Stimulated activated memory B cell treated with anti-CD40 and anti-IgM and Interleukin-4, amounts not matched to agents 10 μg/mL and 1 μg/mL and 100 μg/mL, for 72 hours (primary cell): ENCODE measurements at places on chromosomes 16 and 17.

DNA sequence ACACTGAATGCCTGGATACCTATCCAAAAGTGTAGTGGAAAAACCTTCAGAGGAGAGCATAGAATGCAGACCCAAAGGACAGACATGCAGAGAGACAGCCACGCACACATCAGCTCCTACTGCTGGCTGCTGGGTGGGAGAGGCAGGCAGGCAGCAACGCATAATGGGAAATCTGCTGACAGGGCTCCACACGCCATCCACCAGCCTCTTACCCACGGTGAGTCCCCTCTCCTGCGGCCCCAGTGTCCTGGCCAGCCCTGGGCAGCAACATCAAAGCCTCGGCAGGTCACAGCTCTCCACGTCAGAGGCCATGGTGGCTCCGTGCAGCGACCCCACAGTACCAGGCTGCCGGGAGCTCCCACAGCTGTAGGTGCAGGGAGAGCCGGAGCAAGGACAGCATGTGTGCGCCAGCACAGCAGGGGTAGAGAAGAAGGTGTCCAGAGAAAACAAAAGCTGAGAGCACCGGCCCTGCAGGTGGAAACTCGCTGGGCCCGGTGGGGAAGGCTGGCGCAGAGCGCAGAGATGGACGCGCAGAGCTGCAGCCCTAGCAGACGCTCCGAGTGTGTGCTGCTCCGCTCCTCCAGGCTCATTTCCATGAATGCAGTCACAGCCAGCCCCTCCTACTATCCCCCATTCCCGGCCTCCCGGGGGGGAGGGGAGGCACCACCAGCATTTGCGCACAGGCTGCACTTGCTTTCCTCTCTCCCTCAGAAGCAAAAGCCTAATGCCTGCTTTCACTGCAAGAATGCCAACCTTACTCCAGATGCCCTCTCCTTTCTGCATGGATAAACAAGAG lies 58.9 kb downstream of the CYTH1 start:
- no peak for ATAC-seq

DNA sequence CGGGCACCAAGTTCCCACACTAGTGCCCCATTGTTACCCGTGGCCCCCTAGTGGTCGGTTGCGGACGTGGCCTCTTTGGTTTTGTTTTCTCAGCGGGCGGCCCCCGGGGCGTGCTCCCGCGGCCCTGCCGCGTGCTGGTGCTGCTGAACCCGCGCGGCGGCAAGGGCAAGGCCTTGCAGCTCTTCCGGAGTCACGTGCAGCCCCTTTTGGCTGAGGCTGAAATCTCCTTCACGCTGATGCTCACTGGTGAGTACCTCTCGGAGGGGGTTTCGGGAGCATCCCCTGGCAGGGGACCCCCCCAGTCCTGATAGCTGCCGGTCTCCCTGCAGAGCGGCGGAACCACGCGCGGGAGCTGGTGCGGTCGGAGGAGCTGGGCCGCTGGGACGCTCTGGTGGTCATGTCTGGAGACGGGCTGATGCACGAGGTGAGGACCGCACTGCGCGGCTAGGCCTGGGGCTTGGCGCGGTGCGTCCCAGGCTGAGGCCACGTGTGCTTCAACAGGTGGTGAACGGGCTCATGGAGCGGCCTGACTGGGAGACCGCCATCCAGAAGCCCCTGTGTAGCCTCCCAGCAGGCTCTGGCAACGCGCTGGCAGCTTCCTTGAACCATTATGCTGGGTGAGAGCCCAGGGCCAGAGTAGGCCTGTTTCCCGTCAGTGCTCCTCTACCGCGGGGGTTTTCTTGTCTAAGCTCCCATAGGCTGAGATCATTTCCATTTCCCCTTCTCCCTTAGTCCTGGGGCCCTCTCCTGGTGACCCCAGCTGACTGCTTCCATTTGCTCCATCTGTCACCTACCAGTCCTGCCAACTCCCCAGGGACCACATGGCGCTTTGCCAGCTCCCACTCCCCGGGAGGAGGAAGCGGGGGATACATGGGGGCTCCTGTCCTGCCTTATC lies 1.7 kb downstream of the SPHK1 start:
- peak; percentile 46 for ATAC-seq

GRCh38 chr17:45240905-45241327 lies 19.2 kb downstream of the FMNL1 start:
- no peak for ATAC-seq

DNA sequence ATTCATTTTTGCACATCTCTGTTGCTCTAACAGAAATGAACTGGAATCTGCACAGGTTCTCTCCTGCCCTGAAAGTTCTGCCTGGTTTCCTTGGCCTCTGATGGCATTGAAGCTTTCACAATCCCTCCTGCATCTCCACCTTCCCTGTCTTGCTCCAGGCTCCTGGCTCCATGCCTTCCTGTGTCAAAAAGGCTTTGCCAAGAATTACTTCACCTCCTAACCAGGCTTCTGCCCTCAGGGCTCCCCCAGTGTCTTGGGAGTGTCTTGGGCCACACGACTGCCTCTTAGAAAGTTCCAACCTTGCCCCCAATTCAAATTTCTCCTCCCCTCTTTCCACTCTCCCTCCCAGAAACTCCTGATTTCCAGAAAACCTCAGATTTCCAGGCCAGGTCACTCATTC lies 37.0 kb upstream of the DNAH9 start:
- no peak for ATAC-seq

DNA sequence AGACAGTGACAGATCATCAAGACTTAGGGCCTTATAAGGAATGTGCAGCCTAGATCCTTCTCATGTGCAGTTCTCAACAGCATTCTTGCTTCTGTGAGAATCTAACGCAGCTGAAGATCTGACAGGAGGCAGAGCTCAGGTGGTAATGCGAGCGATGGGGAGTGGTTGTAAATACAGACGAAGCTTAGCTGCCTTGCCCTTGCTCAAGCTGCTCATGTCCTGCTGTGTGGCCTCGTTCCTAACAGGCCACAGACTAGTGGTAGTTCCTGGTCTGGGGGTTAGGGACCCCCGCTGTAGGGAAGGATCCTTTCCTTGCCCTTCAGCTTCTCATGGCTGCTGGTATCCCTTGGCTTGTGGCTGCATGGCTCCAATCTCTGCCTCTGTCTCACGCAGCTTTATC lies 10.3 kb upstream of the NTN1 start:
- no peak for ATAC-seq

GRCh38 chr17:13415871-13416416 lies 185.8 kb downstream of the HS3ST3A1 start:
- ATAC-seq: no peak

DNA sequence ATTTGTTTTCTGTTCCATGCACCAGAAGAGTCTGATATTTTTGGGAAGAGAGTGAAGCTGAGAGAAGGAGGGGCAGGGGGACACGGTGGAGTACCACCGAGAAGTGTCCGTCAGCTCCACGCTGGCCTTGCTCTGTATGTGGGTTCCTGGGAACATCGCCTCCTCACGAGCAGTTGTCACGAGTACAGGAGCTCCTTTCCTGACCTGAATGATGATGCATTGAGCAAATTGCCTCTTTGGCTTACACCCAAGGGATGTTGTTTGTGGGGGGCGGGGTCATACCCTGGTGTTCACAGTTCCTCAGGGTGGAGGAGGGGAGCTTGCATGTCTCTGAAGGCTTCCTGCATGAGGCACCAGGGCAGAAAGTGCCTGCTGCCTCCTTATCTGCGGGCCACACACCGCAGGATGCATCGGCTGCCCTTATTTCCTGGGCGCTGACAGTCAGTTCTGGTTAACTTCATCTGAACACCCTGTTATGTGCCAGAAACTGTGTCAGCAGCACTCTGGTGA lies 36.2 kb downstream of the RGS9 start:
- ATAC-seq: peak; percentile 69

DNA sequence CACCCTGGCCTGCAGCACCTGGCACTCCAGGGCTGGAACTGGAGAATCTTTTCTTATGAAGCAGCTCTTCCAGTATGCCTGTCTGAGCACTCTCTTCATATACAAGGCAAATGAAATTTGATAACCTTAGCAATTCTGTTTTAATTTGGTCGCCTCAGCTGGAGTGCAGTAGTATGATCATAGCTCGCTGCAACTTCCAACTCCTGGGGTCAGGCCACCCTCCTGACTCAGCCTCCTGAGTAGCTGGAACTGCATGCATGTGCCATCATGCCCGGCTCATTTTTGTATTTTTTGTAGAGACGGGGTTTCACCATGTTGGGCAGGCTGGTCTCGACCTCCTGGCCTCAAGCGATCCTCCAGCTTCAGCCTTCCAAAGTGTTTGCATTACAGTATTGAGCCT lies 140.8 kb upstream of the CHMP6 start:
- no peak for ATAC-seq

- ATAC-seq: no peak
Measured at GRCh38 chr16:15970743-15971439, 21.5 kb downstream of the ABCC1 start.

DNA sequence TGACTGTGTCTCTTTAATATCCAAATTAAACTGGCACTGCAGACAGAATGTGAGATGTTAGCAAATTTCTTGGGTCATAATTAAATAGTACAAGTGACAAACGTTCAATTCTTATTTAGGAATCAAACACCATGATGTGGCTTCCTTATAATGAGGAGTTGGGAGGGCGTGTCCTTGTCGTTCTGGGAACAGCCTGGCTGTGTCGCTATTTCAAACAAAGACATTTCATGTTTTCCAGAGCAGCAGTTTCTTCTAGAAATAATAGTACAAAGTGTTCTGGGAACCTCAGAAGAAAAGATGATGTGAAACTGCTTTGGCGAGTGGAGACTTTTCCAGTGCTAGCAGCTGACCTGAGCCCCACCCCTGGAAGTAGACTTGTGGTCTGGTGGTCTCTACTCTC lies 301.7 kb upstream of the N4BP1 start:
- no peak for ATAC-seq

DNA sequence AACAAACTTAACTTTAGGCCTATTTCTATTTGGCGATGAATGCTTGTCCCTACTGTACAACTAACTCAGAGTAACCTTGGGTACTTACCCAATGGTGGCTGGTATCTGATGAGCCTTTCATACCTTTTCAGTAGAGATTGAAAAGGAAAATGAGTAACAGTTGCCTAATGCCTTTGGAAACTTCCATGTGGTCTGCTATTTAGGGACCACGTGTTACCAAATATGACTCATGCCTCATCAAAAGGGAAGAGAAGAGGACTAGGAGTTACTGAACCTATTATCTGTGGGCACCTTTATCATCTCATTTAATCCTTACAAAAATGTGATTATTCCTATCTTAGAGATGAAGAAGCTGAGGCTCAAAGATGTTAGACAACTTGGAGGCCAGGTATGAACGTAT lies 8.1 kb downstream of the MYOCD start:
- no peak for ATAC-seq

GRCh38 chr16:88298833-88299745 lies 83.7 kb upstream of the ZNF469 start:
- ATAC-seq: no peak

- no peak for ATAC-seq
Measured at GRCh38 chr17:51132964-51133319, 12.3 kb upstream of the SPAG9 start.

GRCh38 chr16:49574826-49575225 lies 201.2 kb downstream of the C16orf78 start:
- ATAC-seq: no peak

DNA sequence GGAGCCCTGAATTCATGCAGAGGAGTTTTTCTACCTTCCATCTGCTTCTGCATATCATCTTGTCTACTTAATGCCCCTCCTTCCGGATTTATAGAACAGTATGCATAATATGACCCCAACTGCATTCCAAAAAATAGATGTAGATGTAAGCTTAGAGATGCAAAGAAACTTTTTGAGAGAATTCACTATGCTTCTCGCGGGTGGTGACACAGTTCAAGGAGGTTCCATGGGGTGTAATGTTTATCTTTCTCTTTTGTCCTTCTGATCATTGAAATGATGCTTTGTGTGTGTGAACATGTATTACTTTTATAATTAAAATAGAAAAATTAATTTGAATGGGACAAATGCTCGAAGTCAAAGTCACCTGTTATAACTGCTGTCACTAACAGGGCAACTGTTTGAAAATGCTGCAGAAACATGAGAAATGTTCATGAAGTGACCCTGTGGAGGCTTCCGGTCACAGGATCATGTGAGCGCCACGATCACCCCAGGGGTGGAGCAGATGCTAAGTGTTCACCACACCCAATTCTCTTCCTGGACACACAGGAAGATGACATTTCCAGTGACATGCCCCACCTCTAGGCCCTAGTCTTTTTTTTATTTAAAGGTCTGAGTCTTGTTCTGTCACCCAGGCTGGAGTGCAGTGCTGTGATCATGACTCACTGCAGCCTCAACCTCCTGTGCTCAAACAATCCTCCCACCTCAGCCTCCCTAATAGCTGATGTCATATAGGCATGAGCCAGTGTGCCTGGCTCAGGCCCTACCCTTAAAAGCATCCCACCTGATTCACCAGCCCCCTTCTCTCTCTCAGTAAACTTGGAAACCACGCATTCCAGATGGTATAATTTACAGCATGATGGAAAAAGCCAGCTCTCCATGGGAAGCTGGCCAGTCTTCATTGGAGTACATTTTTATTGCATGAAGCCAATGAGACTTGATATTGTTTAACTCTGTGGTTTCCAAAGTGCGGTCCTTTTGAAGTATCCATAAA lies 21.0 kb upstream of the AGRP start:
- ATAC-seq: peak; percentile 89

- ATAC-seq: no peak
Measured at GRCh38 chr17:75365009-75365930, 40.2 kb downstream of the GRB2 start.

- no peak for ATAC-seq
Measured at GRCh38 chr17:41555105-41555887, 16.6 kb downstream of the KRT9 start.

- ATAC-seq: no peak
Measured at GRCh38 chr17:44310188-44310587, 1.8 kb downstream of the RUNDC3A start.

- no peak for ATAC-seq
Measured at GRCh38 chr16:55469821-55470532, 9.0 kb upstream of the MMP2 start.

DNA sequence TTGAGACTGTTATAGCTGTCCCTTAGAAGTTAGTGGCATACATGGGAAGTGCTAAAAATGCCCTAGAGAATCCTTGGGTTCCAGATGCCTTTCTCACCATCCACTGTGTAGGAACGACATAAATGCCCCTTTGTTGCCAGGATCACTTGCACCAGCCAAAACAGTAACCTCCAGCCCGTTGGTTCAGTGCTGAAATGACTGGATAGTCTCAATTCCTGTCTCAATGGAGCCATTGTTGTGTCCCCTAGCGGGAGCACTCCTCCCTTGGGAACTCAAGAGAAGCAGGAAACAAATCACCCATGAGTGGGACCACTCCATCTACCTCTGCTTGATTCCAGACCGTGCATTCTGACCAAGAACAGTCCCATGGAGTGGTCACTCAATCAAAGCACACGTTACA lies 23.1 kb downstream of the MPHOSPH6 start:
- no peak for ATAC-seq

DNA sequence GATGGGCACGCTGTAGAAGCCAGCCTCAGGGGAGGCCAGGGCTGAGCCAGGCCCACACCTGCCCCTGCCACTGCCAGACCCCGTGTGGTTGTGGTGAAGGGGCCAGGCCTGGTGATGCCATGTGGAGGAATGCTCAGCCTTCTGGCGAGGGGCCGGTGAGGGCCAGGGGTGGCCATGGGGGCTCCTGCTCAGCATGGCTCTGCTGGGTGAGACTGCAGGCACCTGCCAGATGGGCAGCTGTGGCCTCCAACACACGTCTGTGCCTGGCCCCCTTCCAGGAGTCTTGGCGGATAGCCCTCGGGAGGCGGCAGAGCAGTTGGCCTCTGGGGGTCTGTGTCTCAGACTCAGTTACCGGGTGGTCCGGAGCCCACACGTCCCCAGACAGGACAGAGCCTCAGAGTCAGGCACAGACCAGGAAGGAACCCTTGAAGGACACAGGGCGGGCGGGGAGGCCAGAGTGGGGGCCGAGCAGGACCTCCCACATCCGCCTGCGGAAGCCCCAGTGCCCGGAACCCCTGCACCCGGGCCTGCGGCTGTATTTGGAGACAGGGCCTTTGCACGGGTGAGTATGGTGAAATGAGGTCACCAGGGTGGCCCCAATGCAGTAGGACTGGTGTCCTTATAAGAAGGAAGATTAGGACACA lies 22.5 kb upstream of the CHMP6 start:
- no peak for ATAC-seq
